Hepatic stellate cell (primary cell): ENCODE measurements at places on chromosomes 13 and 19.

DNA sequence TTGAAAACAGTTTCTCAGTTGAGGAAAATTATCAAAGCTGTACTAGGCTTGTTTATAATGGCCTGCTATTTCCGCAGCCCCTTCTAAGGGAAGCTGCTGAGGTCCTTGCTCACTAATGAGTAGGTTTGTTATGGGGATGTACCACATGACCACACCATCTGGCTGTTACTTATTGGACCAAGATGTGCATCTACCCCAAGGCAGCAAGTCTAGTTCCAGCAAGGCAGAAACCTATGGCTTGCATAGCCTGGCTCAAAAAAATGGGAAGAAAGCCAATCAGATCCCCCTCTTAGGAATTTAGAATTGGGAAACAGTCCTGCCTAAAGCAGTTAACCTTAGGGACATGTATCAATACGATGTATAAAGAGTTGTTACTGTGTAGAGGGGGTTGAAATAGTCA, 186.5 kb upstream of the SPRY2 start:
- DNase-seq: no peak

GRCh38 chr13:103283451-103283820, 217.2 kb upstream of the SLC10A2 start:
- DNase-seq: no peak

DNA sequence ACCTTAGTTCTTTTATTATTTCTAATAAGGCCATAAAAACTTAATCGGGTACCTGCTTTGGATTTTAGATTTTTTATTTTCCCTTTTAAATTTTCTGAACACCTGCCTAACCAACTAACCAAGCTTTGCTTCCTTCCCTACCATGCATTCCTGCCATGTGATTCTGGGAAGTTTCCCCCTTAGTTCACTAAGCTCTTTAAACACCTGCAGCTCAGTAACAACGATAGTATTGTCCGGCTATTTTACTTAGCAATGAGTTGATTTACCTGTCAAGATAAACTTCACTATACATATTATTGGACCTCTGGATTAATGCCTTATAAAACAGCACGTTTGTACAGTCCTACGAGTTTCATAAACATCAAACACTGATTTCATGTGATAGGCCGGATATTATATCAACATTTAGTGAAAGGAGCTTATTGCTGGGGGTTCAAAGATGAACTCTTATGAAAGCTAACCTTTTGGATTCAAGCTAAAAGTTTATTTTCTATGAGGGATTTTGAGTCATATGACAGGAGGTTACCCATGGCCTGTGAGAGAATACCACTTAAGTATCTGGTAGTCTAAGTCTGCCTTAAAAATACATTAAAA, 81.0 kb upstream of the STARD13 start:
- DNase-seq: no peak

DNA sequence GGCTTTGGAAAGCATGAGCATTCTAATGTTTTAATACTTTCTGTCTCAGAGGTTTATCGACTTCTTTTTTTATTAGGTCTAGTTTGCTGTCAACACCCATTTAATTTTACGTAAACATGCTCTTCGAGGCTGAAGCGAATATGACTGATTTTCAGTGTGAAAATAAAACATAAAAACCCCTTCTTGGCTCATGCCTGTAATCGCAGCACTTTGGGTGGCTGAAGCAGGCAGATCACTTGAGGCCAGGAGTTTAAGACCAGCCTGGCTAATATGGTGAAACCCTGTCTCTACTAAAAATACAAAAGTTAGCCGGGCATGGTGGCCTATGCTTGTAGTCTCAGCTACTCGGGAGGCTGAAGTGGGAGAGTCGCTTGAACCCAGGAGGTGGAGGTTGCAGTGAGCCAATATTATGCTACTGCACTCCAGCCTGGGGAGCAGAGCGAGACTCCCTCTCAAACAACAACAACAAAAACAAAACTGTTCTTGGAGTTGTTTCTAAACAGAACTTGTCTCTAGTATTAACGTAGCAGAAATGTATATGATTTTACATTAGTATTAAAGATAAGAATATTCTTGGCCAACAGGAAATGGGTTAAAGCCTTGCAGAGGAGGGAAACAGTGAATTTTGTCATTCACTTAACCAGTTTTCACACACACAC, 7.1 kb upstream of the IGFL3 start:
- no peak for DNase-seq

GRCh38 chr13:97422118-97423054, 11.6 kb upstream of the RAP2A start:
- DNase-seq: peak; percentile 4

GRCh38 chr19:40666803-40667438, 23.5 kb downstream of the NUMBL start:
- no peak for DNase-seq

GRCh38 chr19:38806371-38806770, 6.4 kb downstream of the LGALS4 start:
- DNase-seq: no peak

- DNase-seq: peak; percentile 60
Measured at GRCh38 chr19:52735734-52736133, 890 bp upstream of the ZNF611 start.

GRCh38 chr13:75961911-75962310, 325.8 kb downstream of the LMO7 start:
- no peak for DNase-seq

DNA sequence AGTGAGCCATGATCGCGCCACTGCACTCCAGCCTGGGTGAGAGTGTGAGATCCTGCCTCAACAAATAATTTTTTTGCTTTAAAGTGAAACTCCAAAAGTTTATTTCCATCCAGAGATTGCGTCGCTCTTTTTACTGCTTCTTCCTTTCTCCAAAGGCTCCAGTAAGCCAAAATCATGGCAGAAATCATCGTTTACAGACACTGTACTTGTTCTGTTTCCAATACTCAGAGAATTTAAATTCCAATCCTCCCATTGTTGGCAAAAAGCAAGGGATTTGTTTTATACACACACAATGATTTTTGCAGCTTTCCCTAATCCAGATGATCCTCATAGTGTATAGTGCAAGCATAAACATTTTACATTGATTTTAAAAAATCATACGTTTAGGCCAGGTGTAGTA, 15.3 kb downstream of the FBXO27 start:
- no peak for DNase-seq

DNA sequence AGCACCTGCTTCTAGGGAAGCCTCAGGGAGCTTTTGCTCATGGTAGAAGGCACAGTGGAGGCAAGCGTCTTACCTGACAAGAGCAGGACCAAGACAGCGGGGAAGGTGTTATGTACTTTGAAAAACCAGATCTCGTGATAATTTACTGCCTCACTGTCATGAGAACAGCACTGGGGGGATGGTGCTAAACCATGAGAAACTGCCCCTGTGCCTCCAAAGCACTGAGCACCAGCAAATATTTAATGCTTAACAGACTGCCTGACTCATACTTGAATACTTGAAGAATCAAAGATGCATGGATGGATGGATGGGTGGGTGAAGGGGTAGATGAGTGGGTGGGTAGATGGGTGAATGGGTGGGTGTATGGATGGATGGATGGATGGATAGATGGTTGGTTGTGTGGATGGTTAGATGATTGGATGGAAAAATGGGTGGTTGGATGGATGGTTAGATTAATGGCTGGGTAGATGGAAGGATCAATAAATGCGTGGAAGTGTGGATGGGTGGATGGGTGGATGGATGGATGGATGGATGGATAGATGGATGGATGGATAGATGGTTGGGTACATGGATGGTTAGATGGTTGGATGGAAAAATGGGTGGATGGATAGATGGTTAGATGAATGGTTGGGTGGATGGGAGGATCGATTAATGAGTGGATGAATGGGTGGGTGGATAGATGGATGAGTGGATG, 101.1 kb upstream of the IPO5 start:
- DNase-seq: no peak

DNA sequence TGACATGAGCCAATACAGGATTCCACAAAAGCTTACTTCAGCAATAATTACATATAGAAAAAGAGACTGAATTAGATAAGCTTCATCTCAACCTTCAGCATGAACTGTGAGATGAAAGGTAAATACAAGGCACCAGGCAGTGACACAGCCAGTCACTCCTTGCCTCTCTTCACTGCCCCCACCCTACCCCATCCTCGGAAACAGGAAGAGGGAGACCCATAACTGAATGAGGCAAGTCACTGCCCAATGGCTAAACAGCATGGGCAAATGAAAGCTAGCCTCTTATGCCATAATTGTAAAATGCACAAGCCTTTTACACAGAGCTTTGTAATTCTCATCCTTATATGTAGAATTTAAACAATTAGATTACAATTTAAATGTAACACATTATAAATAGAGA, 1.7 kb downstream of the ZNF160 start:
- no peak for DNase-seq

GRCh38 chr13:48680756-48681392, 27.1 kb downstream of the CYSLTR2 start:
- no peak for DNase-seq

DNA sequence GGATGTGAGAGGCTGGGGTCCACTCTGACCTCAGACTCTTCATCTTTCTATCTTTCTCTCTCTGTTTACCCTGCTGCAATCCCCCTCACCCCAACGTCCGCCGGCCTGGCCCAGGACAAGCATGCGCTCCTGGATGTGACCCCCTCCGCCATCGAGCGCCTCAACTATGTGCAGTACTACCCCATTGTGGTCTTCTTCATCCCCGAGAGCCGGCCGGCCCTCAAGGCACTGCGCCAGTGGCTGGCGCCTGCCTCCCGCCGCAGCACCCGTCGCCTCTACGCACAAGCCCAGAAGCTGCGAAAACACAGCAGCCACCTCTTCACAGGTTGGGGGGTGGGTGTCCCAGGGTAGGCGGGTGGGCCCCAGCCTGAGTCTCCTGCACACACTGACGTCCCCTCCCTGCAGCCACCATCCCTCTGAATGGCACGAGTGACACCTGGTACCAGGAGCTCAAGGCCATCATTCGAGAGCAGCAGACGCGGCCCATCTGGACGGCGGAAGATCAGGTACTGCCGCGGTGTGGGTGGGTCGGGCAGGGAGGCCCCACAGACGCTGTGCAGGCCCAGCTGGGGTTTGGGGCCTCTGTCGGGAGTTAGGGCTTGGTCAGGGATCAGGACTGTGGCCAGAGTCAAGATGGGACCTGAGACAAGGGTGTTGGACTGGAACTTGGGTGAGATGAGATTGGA, 15.0 kb downstream of the APBA3 start:
- no peak for DNase-seq

GRCh38 chr19:34109596-34109995, 62.7 kb upstream of the LSM14A start:
- DNase-seq: no peak

- DNase-seq: no peak
Measured at GRCh38 chr13:36857253-36857652, 38.2 kb downstream of the RFXAP start.

DNA sequence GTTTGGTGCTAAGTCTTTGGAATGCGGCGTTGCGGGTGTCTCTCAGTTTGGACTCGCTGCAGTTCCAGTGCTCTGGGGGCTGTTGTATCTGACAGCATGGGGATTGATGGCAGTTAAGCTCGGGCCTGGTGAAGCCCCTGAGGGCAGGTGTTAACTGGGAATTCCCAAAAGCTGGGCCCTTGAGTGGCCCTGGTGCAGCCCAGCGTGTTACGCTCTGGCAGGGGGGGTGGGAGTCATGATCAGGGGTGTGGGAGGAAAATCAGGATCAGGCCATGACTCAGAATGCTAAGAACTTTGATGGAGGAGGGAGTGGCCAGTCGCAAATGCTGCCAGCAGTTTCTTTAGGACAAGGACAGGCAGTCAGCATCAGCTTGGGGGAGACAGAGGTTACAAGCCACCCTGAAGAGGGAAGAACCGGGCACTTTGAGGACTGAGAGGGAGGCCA, 19.6 kb downstream of the AP2A1 start:
- DNase-seq: peak; percentile 57

GRCh38 chr19:35977446-35978222, 17.4 kb upstream of the SDHAF1 start:
- no peak for DNase-seq

DNA sequence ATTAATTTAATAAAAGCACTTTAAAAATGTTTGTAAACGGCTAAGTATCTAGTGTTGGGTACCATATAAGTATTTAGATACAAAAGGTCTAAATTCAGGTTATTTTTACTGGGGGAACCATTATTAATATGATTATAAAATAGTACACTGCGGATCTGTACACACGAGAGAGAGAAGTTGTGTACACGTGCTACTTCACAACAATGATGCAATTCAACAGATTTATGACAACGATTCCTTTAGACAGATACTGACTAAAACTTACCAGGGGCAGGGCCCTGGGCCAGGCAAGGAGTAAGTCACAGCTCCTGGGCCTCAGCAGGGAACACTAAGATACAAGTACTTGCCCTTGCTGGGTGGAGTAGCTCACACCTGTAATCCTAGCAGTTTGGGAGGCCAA, 29.1 kb upstream of the TPTE2 start:
- no peak for DNase-seq

GRCh38 chr19:32322541-32322940, 22.9 kb upstream of the ZNF507 start:
- DNase-seq: no peak

GRCh38 chr19:6976197-6976596, 45.0 kb downstream of the MBD3L2B start:
- no peak for DNase-seq

DNA sequence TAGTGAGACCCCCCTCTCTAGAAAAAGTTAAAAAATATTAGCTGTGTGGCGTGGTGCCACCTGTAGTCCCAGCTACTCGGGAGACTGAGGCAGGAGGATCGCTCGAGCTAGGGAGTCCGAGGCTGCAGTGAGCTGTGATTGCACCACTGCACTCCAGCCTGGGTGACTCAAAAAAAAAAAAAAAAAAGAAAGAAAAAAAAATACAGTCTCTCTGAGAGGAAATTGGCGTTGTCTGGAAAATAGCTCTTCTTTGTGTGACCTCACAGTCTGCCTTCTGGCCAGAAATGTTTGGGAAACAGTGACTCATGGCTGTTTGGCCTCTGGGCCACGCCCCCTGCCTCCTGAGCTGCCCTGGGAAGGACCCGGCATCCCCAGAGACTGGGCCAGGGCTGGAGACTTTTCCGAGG, 10.7 kb downstream of the MARCHF2 start:
- DNase-seq: peak; percentile 90

DNA sequence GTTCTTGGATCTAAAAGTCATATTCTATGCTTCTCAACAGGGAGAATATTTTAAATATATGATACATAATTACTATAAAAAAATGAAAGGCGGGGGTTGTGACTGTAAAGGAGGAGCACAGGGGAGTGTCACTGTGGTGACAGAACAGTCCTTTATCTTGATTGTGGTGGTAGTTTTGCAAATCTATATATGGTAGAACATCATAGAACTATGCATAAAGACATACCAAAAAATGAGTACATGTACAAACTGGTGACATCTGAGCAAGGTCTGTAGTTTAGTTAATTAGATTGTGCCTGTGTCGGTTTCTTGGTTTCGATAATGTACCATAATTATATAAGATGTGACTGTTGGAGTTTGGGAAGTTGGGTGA, 38.7 kb upstream of the GARRE1 start:
- no peak for DNase-seq
